Small intestine (tissue), 16 donors: ENCODE measurements at places on chromosomes 5 and 9.

DNA sequence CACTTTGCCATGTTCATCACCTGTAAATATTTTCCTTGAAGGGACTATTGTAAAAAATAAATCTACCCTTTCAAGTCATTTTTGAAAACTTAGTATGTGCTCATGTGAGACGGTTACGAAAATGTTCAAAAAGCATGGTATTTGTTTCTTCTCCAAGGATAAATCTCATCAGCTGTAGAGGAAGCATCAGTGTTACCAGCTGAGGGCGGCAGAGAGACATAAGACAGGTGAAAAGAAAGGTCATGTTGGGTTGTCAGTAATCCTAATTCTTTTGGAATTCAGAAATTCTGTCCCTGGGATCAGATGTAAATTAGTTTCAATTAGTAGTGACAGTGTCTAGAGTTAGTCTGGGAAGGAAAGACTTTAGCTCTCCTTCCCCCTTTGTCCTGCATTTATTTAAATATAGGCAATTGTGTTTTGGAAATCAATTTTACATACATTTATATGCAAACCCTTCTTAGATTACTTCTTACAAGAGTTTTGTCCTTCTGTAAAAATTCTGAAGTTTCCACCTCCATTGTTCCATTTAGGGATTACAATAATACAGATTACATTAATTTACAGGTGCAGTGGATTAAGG is 791.9 kb upstream of the CDH6 start:
- DNase-seq, result peak; percentile 43

GRCh38 chr5:177396807-177397206 is 3.7 kb downstream of the PFN3 start:
- no peak for DNase-seq

- DNase-seq, result no peak
Observed at GRCh38 chr5:155697236-155697635, 629.7 kb upstream of the SGCD start.

DNA sequence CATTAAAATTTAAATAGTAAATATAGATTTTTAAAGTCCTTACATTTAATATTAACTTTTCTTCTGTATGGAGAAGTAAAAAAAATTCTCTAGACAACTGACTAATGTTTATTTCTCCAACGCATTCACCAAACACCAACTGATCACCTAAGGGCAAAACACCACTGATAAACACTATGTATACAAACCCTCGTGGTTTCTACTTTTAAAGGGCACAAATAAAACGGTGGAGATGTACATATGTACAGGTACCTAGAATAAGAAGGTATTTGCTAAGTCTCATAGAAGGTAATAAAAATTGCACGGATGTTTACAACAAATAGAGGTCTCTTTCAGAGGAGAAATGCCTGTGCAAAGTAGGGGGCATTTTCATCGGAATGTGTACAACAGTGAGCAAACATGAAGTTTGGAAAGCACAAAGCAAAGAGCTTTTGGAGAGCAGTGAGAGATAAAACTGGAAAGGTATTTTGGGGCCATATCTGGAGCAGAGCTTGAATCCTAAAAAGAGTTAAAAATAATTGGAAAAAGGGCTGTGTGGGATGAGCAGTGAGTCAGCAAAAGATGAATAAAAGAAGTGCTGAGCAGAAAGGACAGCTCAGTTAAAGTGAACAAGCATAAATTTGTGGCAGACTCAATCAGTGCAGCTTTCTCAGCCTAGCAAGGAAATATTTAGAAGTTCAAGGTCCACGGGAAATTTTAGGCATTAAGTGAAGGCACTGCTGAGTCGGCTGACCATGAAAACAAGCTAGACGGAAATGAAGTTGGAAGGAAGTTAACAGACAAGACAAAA is 160.0 kb downstream of the TMEM161B start:
- DNase-seq, result no peak

GRCh38 chr9:98120476-98120875 is 1.5 kb upstream of the TRIM14 start:
- DNase-seq, result peak; percentile 96

- DNase-seq, result no peak
Observed at GRCh38 chr5:103800741-103801495, 238.3 kb upstream of the NUDT12 start.

DNA sequence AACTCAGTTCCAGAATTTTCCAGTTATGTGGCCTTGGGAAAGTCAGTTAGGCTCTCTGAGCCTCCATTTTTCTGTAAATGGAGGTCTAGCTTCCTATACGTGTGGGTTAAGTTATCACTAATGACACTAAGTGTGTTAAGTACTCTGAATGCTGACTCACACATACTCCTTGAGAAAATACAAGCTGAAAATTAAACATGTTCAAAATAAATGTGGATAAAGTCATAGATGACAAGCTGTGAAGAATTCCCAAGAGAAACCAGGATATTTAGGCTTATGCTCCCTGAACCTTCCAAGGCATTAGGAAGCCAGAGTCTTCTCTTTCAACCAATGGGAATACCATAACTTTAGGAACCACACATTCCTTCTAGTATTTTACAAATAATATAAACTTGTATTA is 58.1 kb downstream of the ABCA1 start:
- DNase-seq, result no peak

DNA sequence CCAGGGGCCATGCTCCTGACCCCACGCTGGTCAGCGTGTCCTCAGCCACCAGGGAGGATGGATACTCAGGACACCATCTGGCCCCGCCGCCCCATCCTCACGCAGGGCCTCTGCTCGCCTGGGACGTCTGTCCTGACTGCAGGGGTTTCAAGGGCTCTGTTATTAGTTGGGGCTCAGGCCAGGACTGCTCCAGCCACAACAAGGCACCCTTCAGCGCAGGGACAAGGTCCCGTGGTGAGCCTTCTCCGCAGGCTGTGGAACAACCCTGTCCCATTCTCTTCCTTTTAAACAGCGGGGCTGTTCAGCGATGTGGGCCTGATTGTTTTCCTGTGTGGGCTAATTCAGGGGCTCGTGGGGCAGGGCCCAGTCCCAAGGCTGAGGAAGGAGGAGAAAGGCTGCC is 61.6 kb downstream of the SEMA4D start:
- DNase-seq, result no peak

GRCh38 chr5:5181650-5182324 is 41.7 kb downstream of the ADAMTS16 start:
- DNase-seq, result no peak

GRCh38 chr5:81630684-81631083 is 120.2 kb downstream of the SSBP2 start:
- DNase-seq, result no peak

DNA sequence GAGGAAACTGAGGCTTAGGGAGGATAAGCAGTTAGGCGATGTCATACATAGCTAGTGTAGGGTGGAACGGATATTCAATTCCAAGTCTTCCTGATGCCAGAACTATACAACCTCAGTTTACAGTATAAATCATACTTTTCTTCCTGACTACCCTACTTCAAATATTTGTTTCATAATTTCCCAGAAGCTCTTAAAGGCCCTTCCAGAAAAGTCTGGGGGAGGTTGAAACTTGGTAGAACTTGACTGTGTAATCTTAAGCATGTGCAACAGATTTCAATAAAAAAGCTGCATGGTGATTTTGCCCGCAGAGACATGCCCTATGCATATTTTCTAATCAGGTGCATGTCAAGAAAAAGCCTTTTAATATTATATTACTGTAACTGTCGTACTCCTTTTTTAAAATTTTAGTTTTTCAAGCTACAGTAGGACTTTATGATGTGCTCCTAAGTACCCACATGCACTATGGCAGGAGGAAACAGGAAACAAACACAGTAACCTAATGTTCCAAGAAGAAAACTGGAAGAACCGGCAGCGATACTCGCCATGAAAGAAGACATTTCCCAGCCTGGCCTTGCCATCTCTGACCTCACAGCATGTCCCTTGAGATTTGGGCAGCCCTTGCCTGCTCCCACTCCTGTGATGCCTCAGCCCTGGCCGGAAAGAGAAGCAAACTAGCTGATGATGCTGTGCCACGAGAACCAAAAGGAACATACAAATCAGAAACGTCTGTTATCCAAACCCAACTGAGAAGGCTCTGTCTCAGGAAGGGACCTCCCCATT is 266.0 kb downstream of the EFNA5 start:
- no peak for DNase-seq

GRCh38 chr9:104977580-104977979 is 49.6 kb upstream of the ABCA1 start:
- no peak for DNase-seq

DNA sequence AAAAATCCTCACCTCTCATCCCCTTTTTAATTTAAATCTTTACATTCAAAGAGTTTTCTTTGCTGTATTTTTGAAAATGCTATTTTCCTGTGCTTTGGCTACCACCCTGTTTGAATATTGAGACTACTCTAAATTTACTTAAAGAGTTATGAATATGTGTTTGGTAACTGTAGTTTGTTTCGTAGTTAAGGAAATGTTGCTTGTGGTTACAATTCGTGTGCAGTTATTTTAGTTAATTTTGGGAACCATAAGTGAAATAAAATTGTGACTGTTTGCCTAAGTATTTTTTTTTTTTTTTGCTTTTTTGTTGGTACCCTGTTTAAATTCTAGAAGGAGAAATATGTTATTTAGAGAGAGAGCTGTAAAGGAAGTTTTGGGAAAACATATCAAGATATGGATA is 78.7 kb downstream of the XRCC4 start:
- no peak for DNase-seq

GRCh38 chr5:88785746-88786565 is 97.0 kb downstream of the MEF2C start:
- DNase-seq, result peak; percentile 36

- no peak for DNase-seq
Observed at GRCh38 chr5:9362600-9362999, 183.3 kb downstream of the SEMA5A start.

DNA sequence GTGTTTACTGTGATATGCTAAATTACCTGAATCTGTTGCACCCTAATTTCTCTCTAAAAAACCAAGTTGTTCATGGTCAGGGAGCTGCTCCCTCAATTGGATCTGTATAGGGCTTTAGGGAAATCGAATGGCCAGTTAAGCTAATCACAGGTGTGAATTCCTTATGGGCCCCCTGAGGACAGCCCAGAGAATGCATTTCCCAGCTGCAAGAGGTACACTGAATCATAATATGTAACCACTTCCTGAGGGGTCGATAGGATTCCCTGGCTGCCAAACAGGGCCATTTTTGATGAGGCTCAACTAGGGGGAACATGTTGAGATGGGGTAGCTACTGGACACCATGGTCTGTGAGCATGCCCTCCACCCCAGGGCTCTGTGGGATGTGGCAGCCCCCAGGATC is 478.6 kb downstream of the CCDC171 start:
- no peak for DNase-seq

DNA sequence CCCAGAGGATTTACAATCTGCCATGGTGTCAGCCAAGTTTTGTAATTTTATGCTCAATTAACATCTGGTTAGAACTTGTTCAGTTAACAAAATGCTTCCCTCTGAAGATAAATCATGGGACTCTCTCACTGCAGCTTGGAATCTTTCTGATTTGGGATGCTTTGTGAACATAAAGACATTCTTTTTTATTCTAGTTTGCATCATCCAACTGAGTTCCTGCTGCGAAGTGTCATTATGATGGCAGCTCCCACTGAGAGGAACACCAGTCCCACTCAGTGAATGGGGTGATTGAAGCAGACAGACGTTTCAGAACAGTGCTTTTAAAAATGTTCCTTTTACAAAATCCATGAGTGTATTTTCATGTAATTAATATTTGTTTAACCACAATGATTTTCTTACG is 863.8 kb downstream of the TLE4 start:
- DNase-seq, result no peak

DNA sequence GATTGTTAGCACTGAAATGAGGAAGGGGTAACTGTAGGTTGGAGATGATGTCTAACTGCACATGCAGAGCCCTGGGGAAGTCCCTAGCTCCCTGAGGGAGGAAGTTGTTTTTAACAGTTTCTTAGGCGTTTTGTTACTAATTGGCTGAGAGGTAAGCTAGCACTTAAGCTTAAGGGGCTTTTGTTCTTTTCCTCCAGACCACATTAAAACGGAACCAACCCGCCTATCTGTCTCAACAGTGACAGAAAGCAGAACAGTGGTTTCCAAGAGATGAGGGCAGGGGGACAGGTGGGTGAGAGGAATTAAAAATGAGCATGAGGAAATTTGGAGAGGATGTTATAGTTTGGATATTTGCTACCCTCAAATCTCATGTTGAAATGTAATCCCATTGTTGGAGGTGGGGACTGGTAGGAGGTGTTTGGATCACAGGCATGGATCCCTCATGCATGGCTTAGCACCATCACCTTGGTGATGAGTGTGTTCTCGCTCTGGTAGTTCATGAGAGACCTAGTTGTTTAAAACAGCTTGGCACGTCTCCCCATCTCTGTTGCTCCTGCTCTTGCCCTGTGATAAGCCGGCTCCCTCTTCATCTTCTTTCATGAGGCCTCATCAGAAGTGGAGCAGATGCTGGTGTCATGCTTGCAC is 38.9 kb downstream of the LYRM7 start:
- DNase-seq, result no peak

GRCh38 chr5:28603869-28604268 is 1565.5 kb upstream of the CDH9 start:
- DNase-seq, result no peak

DNA sequence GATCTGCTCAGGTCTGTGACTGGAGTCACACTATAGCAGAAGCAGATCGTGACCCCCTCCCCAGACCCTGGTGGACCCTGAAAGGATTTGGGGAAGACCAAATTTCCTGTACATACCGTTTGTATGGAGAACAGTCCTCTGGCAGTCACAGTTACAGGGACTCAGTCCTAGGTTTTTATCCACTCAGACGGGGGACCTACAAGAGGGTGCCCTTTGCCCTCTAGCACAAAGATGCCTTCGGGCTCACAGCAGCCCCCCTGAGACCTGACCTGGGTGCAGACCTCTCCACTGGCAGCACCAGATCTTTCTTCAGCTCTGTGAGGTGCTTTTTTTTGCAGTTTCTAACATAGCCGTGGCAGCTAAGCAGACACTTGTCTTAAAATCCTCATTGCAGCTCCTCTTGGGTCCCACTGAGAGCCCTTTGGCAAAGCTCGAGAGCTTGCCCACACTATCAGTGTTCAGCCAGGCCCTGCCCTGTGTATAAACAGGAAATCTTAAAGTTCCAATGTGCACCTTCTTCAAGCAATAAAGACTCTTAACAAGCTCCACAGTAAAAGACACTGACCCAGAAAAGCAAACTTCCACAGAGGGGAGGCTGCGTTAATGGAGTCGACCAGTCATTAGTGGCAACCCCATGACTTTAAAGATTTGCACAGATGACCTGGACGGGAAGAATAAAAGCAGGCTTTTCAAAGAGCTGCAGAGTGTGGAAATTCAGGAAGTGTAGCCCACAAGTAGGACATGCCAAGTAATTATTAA is 71.8 kb upstream of the LHFPL2 start:
- peak; percentile 69 for DNase-seq

GRCh38 chr5:143527808-143528207 is 124.3 kb upstream of the NR3C1 start:
- DNase-seq, result no peak

DNA sequence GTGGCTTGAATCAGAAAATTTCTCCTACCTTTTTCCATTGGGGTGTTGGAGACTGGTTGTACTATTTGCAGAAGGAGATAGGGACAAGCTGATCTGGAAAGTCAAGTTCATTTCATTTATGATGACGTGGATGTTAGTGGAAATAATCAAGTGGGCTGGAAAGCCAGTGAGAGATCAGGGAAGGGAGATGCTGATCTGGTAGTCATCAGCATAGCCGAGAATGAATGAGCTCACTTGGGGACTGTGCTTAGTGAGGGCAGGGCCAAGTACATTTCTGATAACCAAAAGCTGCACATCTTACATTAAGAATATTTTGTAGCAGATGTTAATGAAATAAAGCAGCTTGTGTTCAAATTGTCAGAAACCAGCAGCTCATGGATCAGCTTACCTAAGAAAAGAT is 12.1 kb downstream of the MAN2A1 start:
- DNase-seq, result no peak

GRCh38 chr5:58246461-58246944 is 213.4 kb downstream of the PLK2 start:
- DNase-seq, result no peak
